ENCODE measurements at places on chromosomes 1 and 21.

DNA sequence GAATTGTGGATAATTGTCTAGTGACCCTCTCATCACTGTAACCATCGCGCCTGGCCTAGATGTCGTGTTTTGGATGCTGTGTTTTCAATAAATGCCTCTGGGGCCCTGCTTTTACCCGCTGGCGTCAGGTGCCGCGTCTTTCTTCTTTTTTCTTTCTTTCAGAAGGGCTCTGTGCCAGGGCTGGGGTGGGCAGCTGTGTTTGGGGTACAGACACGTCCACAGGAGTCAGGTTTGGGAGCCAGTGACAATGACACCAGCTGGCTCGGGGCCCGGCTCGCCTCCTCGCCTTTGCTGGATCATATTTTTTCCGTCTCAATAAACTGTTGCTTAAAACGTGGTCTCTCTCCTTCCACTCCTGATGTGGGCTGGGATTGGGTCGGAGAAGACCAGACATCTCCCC, 16.1 kb downstream of the TMEM201 start:
- no peak for DNase-seq

GRCh38 chr1:75742047-75742625, 17.6 kb downstream of the ACADM start:
- DNase-seq, result no peak

DNA sequence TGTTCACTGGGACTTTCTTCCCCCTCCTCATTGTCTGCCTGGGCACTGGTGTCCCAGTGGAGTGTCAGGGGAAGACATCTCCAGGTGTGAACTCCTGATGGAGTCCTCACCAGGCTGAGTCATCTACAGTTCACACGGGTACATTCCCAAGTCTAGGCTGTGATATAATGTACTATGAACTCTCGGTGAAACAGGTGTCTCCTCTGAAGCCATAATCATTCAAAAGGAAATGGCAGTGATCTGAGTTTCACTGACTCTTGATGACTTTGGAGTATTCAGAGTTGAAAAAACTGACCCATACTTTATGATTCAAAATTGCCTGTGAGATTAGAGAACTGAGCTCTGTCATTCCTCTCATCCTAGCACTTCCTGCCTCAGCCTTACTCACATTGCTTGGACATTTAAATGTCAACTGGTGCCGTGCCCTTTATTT, 9.1 kb downstream of the LAMC2 start:
- DNase-seq, result no peak

DNA sequence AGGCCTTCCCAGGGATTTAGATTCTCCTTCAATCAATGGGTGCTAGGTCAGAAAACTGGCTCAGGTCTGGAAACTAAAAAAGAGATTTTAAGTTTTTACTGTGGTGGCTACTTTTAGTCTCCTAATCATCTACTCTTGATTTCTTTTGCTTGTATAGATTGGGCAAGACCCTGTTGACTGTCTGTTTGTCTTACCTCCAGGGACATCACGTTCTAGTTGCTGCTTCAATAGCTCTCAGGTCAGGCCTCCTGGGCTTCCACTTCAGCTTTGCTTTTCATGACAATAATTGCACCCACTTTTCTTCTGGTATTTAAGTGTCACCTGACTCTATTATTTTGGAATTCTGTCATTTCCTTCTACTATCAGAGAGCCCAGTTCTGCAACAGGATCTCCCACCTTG, 28.5 kb upstream of the CREG1 start:
- DNase-seq, result no peak

GRCh38 chr21:29267666-29268065, 31.1 kb upstream of the BACH1 start:
- no peak for DNase-seq

GRCh38 chr1:184449916-184450315, 63.1 kb downstream of the C1orf21 start:
- no peak for DNase-seq

DNA sequence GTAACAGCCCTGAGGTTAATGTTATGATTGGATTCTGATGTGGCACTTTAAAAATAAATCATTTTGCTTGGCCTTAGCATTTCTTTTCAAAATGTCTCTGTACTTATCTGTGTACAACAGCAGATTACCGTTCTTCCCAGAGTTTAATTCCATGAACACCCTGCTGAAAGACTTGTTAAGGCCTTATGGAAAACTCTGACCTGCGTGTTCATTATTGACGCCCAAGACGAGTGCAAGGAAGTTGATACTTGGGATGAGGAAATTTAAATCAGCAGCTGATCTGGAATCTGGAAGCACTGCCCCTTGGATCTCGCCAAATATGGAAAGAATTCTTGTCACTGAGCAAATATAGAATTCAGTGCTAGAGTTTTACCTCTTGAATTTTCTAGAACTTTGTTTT, 6.7 kb downstream of the ERG start:
- DNase-seq, result no peak

GRCh38 chr1:63099188-63099587, 223.2 kb upstream of the FOXD3 start:
- DNase-seq, result no peak

Data from C1 segment of cervical spinal cord (tissue), 14 donors.